Stimulated activated CD4-positive, alpha-beta T cell treated with anti-CD3 and anti-CD28 coated beads, Interleukin-2, amount 100 ng/mL, for 4 hours (primary cell): ENCODE measurements at places on chromosomes 3 and 15.

DNA sequence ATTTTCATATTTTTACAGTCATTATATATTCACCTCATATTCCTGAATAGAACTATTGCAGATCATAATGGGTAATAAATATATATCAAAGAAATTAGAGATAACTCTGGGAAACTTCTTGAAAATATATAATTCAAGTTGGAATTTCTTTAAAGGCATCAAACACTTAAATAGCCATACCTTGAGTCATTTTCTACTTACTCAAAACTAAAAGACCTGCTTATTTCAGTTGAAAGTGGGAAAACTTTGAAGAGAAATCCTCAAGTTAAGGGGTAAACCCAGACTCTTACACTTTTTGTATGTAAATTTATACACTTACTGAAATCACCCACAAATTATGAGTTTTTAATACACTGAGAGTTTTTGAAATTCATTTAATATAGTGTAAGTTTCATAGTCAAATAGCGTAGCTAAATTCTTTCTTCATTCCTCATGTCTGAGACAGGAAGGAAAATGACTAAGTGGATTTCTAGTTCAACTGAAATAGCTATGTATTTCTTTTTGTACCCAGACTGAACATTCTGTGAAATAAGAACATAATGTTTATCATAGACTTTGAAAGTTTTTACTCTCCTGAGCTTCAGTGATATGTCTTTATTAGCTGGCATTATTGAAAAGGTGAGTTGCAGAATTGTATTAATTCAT lies 4.6 kb upstream of the ALCAM start:
- no peak for DNase-seq

- no peak for DNase-seq
Measured at GRCh38 chr3:59320080-59320479, 270.3 kb upstream of the CFAP20DC start.

GRCh38 chr15:26098801-26099200 lies 235.7 kb upstream of the ATP10A start:
- DNase-seq = no peak

- DNase-seq = no peak
Measured at GRCh38 chr3:99578339-99578970, 59.9 kb upstream of the COL8A1 start.

DNA sequence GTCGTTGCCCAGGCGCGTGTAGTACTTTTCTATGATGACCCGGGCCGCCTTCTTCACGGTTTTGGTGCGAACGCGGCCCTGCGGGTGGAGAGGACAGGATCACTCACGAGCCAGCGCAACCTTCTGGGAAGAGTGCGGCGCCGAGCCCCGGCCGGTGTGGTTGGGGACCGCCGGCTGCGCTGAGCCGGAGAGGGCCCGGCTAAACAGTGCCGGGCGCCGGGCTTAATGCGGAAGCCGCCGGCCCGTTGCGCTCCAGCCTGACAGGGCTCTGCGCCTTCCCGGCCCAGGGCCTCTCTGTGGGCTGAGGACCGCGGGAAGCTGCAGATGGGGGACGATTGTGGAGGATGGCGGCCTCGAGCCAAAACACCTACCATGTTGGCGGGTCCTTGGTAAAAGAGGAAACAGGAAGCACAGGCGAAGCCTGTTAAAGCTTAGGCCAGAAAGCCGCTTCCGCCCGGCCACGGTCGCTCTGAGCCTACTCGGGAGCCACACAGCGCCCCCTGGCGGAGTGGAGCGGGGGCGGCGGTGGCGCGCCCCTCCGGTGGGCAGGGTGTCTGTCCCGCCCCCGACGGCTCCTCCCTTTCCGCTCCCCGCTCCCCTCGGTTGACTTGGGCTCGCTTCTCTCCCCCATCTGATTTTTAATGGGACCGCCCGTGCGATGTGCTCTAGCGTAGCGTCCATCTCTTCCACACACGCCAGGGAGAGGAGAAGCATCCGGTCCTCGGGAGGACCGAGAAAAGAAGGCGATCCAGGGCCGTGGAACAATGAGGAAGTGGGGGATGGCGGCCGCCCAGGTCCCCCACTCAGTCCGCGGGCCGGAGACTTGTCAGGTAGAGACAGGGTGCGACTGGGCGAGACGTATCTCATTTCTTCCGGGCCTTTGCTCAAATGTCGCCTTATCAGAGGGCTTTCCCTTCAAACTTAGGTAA lies at the start of gene RPS17:
RPS17 (minus strand) TSS at position 403 of the 929 bp plus-strand sequence; CDS start at position 374, 29 bp downstream.
- DNase-seq = peak; percentile 97
